ENCODE measurements at places on chromosomes 1 and 21.

- DNase-seq, result no peak
Observed at GRCh38 chr1:5973771-5974170, 18.5 kb downstream of the NPHP4 start.

DNA sequence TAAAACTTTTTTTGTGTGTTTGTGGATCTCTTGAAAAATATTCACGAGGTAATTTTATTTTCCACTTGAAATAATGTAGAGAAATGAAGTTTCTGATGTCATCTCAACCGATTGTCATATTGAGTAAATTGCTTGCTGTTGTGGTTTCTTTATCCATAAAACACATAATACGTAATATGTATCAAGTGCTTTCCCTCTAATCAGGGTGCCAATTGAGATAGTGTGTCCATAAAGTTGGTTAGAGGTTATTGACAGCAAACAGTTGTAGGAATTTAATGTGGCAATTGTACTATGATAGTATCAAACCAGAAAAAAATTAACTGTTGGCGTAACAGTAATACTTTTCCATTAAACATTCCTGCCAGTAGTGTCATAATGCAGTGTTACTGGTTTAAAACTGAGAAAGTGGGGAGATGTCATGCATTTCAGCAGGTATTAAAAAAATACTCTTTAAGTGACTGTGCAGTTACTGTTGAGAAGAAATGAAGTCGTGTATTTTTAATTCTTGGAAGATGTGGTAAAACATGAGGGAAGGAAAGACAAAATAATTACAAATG lies 38.3 kb downstream of the USP25 start:
- DNase-seq, result no peak

- no peak for DNase-seq
Observed at GRCh38 chr1:43908858-43909257, 24.7 kb upstream of the ARTN start.

GRCh38 chr1:234433563-234434285 lies 45.3 kb downstream of the TARBP1 start:
- DNase-seq, result no peak

GRCh38 chr1:105243411-105243810 lies 1493.7 kb downstream of the AMY1C start:
- no peak for DNase-seq

DNA sequence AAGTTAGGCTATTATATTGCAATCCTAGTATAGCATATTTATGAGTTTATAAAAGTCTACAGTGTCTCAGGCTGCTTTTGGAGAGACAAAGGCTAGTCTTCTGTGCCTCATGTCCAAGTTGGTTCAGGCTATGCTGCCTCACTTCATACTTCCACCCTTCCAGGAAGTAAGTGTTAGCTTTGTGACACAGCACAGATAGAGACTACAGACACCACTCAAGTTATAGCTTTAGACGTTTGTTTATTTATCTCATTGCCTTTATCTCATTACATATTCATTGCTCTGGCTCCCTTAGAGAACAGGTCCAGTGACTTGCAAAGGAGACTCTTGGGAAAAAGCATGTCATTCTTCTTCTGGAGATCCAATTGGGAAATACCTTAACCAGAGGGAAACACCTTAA lies 22.6 kb upstream of the GBP4 start:
- DNase-seq, result no peak

DNA sequence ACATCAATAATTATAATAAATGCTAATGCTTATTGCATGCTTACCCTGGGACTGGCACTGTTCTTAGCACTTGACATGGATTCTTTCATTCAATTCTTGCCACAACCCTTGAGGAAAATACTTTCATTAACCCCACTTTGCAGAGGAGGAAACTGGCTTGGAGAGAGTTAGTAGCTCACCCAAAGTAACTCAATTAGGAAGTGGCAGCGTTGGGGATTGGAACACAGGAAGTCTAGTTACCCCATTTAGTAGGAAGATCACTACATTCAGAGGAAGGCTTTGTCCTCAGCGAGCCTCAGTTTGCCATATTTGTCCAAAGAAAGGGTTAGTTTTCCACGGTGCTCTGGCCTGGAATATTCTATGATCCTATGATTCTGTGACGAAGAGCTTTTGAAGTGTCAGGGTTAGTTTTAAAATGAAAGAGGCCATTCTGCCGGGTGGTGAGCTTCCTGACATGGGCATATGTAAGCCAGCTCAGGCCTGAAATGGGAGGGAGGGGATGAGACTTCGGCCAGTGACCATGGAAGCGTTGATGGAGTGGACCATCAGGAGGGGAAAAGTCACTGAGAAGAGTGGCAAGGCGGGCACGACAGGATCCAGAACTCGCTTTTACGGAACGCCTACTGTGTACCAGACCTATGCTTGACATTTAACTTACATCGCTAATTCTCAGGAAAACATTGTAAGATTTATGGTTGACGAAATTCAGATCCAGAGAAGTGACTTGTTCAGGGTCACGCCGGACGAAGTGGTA lies 28.2 kb upstream of the EPB41 start:
- DNase-seq, result no peak

DNA sequence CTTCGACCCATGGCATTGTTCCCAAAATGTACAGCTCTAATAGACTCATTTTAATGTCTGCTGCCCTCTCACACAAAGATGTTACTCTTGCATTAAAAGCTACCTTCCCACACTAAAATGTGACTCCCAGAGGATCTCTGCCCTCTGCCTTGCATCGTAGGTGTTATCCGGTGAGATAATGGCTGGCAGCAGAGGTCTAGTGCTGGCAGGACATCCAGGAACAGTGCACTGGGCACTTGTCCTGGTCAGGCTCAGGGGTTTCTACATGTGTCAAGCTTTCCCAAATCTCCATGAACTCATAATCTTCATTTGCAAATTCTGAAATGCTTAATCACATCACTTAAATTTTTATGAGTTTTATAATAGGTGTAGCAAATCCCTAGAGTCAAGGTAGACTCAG lies 310.6 kb downstream of the LRRIQ3 start:
- DNase-seq, result no peak

- no peak for DNase-seq
Observed at GRCh38 chr1:246435421-246436041, 71.5 kb downstream of the SMYD3 start.
